ENCODE measurements at places on chromosomes 1 and 21.
A peak's percentile ranks its signal among the peaks of the same experiment; 100 is the strongest.

- no peak for DNase-seq
Observed at GRCh38 chr1:9326596-9326995, 33.9 kb downstream of the SPSB1 start.

DNA sequence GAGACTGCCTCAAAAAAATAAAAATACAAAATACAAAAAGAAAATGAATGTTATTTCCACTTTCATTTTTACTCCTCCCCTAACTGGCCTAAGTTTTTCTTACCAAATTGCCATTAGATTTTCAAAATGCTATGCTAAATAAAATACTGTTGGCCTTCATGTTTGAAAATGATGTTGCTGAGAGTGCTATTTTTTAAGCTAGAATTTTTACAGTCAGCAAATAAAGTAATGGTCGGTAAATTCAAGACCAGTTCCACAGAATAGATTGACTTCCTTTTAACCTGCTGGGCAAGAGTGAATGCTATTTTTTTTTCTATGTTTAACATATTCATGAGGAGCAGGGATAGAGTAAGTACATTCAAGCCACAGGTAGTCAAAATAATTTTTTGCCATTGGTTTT lies 31.7 kb downstream of the ZNF281 start:
- no peak for DNase-seq

DNA sequence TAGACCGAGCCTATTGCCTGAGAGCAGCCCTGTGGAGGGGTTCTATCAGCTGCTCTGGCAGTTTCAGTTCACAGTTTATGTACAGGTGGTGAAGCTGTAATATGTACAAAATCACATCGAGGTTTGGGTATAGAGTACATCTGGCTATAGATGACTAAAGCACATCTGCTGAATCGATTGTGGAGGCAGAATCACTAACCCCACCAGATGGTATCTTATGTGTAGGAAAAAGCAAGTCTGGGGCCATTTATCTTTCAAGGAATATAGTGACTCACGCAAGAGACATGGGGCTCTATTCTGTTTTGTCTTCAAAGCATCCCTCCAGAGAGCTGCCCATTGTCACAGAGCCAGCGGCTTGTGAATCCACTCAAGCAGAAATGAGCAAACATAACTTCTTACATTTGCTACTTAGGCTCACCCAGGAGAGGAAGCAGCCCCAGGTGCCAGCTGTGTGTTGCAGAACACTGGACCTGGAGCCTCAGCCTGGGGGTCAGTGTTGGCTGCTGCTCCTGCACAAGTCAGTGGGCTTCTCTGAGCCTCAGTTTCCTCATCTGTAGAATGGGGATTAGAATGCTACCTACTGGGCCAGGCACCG lies 21.3 kb downstream of the MIIP start:
- peak; percentile 9 for DNase-seq

- DNase-seq: no peak
Observed at GRCh38 chr1:101312147-101312546, 75.3 kb downstream of the S1PR1 start.

DNA sequence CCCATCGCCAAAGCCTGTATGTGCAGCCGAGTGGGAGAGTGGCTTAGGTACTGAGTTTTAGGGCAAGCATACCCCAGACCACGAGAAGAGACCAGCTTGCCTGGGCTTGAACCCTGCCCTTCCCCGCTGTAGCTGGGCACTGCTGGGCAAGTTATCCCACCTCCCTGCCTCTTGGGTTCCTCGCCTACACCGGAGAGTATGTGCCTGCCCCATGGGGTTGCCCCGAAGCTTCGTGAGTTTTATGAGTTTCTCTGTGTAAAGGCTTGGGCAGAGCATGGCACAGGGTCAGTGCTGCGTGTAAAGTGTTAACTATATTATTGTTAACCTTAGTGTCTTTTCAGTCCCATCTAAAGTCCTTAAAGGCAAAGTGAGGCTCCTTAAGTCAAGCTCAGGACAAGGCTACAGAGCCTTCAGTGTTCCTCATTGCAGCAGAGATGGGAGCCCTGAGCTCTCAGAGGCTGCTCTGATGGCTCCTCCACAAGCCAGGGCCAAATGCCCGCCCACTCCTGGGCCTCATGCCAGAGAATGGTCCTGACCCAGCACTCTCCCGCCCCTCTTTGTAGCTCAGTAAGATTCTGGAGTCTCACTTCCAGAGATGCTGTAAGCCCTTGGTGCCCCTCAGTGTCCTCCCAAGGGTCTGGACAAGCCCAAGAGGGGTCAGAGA lies 37.0 kb upstream of the KCNA10 start:
- DNase-seq: no peak

GRCh38 chr1:110608247-110608646 lies 2.1 kb upstream of the KCNA2 start:
- no peak for DNase-seq

DNA sequence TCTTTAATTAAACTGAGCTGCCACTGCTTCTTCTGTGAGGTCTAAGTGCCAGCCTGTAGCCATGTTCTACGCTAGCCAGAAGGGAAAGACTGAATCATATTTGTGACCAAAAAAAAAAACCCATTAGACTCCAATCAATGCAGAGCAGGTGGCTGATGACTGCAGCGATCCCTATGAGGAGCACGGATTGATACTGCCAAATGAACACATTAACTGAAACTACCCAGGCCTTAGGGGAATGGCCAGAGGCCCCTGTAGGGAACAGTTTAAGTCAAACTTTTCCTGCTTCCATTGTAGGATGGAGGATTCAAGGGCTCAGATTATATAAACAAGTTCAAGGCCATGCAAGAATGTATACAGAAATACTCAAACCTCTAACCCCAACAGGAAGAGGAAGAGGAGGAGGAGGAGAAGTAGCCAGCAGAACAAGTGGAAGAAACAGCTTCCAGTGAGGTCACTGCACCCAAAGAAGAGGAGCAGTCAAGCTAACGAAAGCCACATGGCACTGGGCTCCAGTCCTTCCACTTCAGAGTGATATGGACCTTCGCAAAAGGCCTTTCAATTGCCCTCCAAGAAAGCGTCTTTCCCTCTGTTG lies 328.3 kb downstream of the SMYD3 start:
- DNase-seq: no peak

DNA sequence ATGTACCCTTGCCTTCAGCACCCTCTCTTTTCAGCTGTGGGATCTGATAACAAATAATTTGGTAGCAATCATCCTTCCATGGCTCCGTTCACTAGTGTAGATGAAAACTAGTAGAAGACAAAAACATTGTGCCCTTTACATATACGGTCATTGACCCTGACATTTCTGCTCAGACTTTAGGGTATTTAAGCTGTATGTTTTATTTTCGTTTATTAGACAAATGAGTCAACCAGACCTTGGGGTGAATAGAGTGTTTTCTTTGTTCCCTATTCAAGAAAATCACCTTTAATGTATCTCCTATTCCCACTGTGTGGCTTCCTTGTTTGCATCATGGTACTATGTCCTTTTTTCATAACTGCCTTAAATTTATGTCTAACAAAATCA lies 187.3 kb downstream of the VAV3 start:
- no peak for DNase-seq
